ENCODE measurements at places on chromosomes 6 and 20.
A peak's percentile ranks its signal among the peaks of the same experiment; 100 is the strongest.

DNA sequence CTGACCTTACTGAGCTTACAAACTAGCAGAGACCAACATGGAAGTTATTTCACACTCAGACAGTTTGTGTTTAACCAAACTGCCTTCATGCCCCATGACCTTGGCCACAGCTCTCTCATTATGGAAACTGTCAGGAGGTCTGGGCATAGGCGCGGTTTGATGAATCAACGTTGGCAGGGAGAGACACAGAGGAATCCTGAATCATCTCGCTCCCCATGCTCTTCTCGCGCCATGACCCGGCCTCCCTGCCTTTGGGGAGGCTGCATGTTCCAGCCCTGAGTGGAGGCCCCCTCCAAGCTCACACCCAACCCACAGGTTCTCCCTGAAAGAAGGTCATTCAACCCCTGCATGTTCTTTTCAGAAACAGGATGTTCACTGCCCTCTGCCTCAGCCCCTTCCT lies 15.9 kb upstream of the GDAP1L1 start:
- no peak for DNase-seq

GRCh38 chr6:100763617-100764241 lies 117.4 kb downstream of the ASCC3 start:
- no peak for DNase-seq

GRCh38 chr6:113776998-113777397 lies 80.1 kb upstream of the MARCKS start:
- no peak for DNase-seq

- no peak for DNase-seq
Observed at GRCh38 chr6:33189625-33190448, 2.4 kb downstream of the COL11A2 start.

DNA sequence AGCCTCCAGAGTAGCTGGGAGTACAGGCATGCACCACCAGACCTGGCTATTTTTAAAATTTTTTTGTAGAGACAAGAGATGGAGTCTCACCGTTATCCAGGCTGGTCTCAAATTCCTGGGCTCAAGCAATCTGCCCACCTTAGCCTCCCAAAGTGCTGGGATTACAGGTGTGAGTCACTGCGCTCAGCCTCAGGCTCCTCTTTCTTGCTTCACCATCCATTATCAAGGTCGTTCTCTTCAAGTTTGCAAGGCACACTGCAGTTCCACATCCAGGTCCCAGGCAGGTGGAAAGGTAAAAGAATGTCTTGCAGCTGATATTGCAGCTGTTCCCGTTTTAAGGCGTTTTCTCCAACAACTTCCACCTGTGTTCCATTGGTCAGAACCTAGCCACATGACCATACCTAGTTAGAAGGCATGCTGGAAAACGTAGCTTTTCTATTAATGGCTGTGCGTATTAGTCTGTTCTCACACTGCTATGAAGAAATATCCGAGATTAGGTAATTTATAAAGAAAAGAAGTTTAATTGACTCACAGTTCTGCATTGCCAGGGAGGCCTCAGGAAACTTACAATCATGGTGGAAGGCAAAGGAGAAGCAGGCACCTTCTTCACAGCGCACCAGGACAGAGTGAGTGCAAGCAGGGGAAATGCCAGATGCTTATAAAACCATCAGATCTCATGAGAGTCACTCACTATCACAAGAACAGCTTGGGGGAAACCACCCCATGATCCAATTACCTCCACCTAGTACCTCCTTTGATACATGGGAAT lies 51.7 kb downstream of the PCNA start:
- DNase-seq, result no peak

- DNase-seq, result no peak
Observed at GRCh38 chr20:25083141-25083772, 1.3 kb upstream of the VSX1 start.

GRCh38 chr20:10728873-10729670 lies 55.3 kb upstream of the JAG1 start:
- no peak for DNase-seq

DNA sequence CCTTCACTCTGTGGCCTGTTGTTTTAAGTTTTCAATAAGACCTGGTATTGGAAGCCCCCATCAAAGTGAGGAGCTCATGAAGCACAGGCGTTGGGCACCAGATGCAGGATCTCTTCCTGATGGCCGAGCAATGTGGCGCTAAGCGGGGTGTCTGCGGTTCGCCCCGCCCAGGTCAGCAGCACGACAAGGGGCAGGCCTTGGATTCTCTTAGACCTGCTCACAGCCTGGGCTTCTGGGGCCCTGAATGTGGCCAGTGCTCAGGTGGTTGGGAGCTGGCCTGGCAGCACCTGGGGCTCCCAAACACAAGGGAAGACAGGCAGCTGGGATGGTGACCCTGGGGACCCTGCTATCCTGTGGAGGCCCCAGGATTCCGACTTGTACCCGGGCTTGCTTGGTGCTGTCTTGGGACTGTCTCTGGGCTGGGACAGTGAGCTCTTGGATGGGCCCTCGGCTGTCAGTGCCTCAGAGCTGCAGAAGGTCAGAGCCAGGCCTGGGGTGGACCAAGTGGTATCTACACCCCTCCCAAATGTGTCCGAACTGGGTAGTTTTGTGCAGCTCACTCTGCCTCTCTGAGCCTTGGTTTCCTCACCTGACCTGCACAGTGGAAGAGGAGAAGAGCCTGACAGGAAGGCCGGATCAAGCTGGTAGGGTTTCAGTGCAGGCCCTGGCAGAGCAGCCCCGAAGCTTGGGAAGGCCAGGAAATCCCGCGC lies 69.1 kb downstream of the PHACTR3 start:
- no peak for DNase-seq

GRCh38 chr20:38386004-38386403 lies 39.7 kb downstream of the LBP start:
- no peak for DNase-seq

DNA sequence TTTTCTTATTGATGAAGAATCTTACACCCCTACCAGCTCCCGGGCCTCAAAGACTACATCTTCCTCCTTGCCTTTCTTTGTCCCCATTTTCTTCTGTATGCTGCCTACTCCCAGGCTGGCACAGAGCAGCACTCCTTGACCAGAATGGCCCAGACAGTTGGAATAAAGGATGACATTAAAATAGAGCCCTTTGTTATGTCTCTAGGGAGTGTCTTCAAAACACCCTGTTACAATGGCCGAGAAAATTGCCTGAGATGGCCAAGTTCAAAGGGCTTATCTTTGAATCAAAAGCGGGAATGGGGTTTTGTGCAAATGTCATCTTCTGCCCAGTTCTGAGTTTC lies 79.0 kb upstream of the TBC1D7 start:
- no peak for DNase-seq

DNA sequence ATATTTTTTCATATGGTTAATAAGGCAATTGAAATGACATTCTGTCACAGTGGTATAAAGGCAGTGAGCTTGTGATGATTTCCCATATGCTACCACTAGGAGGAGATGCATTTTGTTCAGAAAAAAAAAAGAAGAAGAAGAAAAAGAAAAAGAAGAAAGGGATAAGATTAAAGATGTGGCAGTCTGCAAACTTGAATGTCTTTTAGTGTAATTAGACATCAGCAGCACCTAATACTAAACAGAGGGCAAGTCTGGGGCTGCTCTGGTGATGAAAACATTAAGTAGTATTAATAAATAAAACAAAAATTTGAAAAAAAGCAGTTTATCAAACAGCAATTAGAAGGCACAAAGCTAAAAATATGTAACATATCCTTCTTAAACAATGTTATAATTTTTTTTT lies 95.4 kb upstream of the DEFB112 start:
- no peak for DNase-seq

DNA sequence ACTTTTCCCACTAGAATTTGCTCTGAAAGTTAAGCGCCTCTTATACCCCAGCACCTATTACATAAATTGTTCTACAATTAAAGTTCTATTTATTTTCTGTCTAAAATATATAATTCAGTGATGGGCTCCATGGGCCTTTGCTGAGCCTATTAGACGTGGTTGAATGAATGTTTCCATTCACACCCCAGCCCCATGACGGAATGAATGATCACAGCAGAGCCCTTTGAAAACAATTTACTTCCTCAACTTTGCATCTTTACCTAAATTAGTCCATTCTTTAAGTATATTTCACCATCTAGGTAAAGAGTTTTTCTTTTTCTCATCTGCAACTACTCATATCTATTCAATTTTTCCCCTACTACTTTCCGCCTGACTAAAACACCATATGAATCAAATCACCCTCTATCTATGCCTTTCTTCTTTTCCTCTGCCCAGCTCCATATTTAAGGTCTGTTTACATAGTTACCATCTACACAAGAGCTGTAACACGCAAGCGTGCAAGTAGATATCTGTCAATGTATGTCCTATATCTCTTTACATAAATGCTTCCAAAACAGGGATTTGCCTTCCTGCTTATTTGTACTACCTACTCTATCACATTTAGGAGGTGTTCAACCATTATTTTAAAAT lies 69.7 kb downstream of the ECT2L start:
- no peak for DNase-seq

DNA sequence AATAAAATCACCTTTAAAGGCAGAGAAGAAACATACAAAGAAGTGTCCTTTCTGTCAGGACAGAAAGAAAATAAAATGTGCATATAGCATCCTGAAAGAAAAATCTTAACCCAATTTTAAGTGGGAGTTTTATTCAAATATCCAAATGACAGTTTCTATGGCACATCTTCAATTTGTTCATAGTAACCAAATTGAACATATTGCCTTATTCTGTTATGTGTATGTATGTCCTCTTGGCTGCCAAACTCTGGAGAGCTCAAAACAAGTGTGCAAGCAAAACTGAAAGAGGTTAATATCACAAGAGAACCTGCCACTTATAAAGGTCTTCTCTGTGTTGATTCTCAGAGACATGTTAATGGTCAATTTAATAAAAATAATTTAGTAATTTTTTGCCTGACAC lies 334.7 kb downstream of the BCKDHB start:
- no peak for DNase-seq

DNA sequence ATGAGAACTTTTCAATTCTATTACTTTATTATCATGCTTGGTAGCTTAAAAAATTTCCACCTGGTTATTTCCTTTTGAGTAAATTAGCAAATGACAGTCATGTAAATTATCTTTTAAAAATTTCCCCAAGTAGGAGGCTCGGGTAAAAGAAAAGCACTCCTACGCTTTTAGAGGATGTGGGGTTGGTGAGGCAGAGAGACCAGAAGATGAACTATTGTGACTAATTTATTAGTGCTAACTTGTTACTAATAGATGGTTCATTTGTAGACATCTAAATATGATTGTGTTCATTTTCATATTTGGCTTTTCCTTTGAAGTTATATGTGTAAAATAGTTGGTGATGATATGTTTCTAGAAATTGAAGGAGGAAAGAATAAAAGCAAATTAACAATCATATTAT lies 27.0 kb downstream of the ZNF292 start:
- DNase-seq, result no peak

GRCh38 chr6:137697267-137697938 lies 169.7 kb upstream of the TNFAIP3 start:
- no peak for DNase-seq

DNA sequence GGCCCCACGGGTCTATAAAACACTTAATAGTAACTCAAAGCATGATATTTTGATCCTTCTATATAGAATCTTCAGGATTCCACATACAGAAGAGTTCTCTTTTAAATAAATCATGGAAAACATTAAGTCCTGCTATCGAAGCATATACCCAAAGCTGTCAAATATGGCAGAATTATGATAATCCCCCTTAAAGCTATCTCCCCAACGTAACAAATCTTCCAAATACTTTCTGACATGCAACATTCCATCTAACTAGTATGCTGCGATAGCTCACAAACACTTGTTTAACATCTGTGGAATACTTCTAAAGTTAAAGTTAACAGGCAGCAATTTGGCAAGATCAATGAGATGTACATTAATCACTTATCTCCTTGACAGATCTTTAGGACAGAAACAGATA lies 371.0 kb upstream of the RUNX2 start:
- no peak for DNase-seq

DNA sequence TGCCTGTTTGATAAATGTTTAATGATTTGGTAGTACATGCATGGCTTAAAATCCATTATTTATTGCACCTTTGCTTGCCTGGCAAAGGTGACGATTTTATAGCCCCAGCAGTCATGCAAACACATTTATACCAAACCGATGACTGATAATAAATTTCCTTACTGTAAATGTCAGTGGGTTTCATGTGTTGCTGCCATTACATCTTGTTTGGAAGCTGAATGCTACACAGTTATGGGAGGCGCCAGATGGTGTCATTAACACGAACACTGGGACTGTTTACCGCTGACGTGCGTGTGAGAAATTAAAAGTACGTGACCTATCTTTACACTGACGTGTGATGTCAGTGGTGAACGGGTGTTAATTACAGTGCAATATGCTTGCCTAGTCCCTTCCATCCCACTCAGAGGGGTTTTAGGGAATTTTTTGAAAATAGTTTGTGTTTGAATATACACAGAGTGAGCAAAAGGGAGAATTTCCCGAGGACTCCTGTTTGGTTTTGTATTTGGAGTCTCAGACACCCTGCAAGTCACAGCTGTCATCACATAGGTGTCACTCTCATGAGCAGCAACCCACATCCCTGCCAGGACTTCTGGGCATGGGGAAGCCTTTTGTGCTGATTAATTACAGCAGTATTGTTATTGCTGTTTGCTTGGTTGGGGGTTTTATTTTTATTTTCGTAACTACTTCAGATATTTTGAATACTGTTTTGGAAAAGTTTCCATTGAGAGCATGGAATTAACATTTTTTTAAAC lies 151.8 kb upstream of the INSM1 start:
- DNase-seq, result peak; percentile 4

GRCh38 chr6:46015119-46015968 lies at the start of gene CLIC5:
CLIC5 (minus strand) TSS chr6:46015860; CDS start chr6:46015542, 318 bp downstream.
- DNase-seq, result peak; percentile 48

DNA sequence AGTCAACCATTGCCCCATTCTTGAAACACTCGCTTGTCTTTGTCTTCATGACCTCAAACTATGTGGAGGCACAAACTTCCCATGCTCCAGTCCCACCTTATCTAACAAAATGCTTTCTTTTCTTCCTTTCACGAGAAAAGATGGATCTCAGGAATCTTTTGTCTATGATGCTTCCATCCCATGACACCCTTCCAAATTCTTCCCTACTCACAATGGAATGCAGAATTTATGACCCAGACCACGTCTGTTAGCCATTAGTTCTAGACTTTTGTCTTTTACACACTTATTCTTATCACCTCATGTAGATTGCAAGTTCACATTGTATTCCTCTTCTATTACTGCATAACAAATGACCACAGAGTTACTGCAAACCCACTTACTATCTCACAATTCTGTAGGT lies 24.2 kb upstream of the LAMP5 start:
- DNase-seq, result no peak

DNA sequence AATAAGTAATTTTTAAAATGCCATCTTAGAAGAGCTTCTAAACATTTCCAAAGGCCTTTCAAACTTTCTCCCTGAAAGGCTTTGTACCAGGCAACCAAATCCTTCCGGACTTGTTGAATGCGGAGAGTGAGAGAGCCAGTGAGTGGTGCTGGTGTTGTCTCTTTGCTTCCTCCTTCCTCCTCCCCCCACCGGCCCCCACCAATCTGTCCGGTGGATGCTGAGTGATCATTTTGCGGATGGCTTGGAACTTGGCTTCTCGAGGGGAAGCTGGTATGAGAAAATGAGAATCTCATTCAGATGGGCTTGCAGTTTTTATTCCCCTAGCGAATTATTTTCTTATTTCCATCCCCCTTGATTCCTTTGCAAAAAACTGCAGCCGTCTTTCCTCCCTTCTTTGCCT lies 97.3 kb downstream of the ANKRD60 start:
- DNase-seq, result no peak

All from CD8-positive, alpha-beta T cell (primary cell).